ENCODE measurements at places on chromosomes 5 and 9.

DNA sequence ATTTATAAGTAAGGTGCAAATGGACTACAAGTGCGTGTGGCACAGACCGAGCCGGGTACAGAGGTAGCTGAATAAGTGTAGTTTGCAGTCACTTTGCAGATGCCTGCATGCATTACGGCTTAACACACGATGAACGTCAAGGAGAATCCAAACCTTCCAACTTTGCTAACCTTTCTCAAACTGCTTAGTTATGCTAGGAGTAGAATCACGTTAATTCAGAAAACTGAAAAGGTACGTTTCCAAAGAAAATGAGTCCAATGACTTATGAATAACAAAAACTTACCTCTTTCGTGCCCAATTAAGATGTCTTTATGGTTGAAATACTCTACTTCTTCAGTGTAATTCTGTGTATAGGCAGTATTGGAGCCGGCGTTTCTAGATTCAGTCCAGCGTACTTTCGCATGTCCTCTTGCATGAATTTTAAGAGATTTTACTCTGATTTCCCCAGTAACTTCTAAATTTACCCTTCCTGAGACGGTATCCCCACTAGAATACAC is 539 bp downstream of the ARRDC3 start:
- peak; percentile 73 for DNase-seq

DNA sequence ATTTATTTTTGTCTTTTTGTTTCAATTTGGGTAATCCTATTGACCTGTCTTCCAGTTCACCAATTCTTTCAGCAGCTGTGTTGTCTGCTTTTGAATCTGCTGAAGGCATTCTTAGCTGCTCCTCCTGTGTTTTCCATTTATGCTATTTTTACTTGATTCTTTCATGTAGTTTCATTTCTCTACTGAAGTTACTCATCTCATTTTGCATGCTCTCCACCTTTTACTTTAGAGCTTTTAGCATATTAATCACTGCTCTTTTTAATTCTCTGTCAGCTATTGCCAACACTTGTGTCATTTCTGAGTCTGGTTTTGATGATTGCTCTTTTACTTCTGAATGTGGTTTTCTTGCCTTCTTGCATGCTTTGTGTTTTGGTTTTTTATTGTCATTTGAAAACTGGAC is 496.0 kb upstream of the CLINT1 start:
- DNase-seq: peak; percentile 10

DNA sequence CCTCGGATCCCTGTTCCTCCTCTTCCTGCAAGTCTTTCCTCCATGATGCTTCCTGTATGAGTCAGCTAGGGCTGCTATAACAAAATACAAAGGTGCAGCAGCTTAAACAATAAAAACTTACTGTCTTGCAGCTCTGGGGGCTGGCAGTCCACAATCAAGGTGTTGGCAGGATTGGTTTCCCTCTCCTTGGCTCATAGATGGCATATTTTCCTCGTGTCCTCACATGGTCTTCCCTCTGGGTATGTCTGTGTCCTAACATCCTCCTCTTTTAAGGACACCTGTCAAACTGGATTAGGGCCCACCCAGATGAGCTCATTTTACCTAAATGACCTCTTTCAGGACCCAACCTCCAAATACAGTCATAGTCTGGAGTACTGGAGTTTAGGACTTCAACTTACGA is 117.5 kb downstream of the MED10 start:
- DNase-seq: no peak

- no peak for DNase-seq
Measured at GRCh38 chr9:132006677-132007370, 72.8 kb downstream of the MED27 start.

DNA sequence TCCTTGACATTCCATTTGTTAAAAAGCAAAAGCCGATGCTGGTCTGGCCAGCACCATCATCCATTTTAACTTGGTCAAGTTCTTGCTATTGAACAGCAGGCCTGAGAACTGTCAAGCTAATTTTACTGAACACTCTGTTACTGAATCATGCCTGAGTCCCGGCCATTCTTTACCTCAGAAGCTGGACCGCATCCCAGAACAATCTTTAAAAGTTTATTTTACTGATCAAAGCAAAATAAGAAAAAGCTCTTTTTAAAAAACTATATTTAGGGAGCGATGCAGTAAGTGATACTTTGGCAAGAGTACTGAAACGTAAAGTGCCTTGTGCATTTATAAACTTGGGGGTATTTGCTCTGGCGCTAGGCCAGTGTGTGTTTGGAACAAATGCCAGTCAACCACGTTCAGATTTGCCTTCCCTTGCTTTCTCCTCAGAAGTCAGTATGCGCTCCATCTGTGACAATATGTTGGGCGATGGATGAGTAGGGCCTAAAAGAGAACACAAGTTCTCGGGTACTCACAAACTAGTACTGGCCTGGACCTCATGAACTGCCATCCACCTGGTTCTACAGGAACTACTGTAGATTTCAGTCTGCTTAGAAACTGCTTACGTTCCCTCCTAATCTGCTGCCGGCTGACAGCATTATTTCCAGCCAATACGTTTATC is 161.9 kb downstream of the MAPKAP1 start:
- no peak for DNase-seq

DNA sequence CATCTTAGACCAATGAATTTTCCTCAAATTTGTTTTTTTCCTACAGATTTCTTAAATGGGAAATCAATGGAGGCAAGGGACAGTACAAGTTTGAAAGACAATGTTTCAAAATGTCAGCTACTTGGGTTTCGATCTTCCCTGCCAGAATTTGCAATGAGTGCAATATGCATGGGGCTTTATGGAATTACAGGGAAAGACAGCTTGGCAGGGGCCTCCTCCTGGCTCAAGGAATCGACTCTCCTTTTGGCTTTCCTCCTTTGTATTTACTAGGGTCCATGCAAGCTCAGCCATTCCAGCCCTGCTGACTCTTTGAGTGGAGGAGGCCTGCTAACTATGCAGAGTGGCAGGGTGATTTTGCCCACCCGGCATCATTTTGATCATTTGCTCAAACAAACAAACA is 63.2 kb downstream of the MED27 start:
- DNase-seq: no peak

DNA sequence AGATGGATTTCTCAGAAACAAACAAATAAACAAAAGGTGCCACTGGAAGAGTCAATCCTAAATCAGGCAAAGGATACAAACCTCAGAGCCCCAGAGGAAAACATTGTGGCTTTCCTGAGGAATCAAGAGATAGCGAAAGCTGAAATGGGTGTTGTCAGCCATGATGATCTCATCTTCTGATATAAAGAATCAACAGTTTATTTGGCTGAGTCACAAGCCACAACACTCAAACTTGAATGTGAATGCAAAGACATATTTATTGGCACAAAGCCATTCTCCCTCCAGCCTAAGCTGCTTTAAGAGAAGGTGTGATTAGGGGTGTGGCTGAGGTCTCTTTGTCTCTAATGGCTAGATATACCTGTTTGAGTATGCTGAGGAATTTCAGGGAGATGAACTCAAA is 73.3 kb upstream of the NREP start:
- no peak for DNase-seq

DNA sequence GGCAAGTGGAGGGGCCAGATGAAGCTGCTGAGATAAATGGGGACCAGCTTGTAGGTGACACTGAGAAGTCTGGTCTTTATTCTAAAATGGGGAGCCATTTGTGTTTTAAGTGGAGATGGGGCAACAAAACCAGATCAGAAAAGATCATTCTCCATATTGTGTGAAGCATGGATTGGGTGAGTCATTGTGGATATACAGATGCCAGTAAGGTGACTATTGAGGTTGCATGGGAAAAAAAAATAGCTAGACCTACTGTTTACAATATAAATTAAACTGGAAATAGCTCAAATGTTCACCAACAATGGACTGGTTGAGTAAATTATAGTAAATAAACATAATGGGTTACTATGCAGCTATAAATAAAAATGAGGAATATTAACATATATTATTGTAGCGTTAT is 5.4 kb upstream of the MAP1B start:
- no peak for DNase-seq

GRCh38 chr9:6845880-6846279 is 88.1 kb downstream of the KDM4C start:
- no peak for DNase-seq

- no peak for DNase-seq
Measured at GRCh38 chr5:8842971-8843551, 702.8 kb downstream of the SEMA5A start.

DNA sequence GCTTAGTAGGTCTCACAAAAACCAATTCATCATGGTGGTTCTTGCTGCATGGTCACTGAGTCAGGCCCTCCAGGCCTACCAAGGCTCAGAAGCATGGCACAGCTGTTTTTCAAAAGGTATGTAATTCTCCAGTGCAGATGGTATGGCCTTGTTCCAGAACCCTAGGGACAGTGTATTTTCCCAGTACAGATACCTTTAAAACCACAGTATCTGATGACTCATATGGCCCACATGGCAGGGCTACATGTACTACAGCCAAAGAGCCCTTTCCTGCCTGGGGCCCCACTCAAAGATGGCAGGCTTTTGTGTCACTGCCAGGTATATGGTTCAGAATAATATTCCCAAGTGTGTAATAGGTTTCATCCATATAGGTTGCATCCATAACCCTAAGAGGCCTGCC is 16.5 kb downstream of the CSF2 start:
- DNase-seq: no peak

GRCh38 chr5:5494489-5495402 is 72.3 kb downstream of the ICE1 start:
- DNase-seq: peak; percentile 89

DNA sequence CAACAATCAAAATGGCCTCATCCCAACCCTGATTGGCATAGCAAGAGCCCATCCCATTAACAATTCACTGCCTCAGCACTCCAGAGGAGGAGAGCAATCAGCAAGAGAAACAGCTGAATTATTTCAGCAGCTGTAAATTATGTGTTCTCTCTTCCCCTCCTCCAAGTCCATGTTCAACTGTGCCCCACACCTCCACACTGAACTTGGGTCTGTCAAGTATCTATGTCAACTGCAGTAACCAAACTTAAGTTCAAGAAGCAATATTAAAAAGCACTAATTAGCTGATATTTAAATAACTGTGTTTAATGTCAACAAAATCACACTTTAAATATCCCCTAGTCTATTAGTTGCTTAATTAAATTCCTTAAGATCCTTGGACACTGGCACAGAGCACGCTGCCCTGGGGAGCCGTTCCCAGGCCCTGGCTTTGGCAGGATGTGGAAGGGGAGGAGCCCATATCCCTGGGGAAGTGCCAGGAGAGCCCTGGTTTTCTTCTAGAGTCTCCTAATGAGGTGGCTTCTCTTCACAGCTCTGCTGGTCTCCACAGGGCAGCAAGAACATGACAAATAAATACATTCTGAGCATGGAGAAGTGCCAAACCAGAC is 50.6 kb downstream of the SIL1 start:
- DNase-seq: no peak

DNA sequence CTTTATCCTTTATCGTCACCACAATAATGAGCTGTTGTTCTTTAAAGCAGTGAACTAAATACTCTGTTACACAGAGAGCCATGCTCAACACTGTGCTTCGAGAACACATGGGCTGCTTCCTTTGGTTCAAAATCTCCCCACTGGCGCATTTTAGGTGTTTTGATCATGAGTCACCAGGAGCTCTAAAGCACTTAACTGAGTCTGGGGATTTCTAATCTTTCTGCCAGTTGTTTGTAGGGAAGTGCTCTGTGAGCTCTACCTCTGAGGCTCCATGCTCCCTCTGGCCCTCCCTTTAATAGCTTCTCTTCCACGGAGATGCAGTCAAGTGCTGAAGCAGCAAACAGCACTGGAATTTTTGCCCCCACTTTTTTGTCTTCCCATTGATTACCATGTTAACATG is 17.0 kb downstream of the ERAP2 start:
- DNase-seq: no peak

GRCh38 chr5:169248996-169249395 is 51.9 kb downstream of the SLIT3 start:
- DNase-seq: no peak

GRCh38 chr5:143649937-143650621 is 161.9 kb upstream of the HMHB1 start:
- DNase-seq: no peak

DNA sequence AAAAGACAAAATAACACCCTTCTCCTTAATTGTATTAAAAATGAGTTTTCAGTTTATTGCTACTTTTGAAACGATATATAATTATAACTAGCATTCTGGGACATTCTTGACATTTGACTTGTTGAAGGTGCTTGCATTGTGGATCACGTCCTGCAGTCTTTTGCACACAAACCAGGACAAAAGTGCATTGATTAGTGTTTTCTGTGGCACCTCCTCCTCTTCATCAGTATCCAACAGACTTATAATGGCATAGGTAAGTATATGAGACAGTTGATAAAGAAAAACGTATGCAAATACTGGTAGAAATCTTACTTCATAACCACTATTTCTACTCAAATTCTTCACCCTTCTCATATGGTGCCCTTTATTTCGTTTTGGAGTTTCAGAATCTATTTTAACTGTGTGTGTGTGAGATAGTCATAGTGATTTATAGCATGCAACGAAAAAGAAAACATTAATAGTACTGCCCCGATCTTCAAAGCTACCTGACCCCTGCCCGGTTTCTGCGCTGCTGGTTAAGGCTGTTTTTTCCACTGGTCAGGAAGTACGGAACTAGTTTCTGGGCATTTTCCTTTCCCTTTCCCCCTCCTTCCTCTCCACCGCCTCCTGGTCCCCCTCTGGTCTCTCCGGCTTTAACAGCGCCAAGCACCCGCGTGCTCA is 639 bp upstream of the RASA1 start:
- no peak for DNase-seq

DNA sequence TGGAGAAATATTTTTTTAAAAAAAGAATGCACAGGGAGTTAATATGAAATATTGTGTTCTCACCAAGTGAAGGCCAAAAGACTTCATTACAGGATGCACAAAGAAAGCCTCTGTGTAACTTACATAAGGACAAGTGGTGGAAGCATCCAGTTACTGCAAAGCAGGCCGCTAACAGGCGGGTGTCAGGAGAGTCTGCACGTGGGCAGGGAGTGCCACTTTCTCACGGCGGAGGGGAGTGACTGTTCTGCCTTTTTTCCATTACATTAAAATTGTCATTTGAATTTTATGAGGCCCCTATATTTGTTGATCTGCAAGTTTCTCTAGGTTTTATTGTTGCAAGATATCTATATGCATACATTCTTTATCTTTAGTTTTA is 28.1 kb upstream of the SPATA31E1 start:
- DNase-seq: no peak

GRCh38 chr9:22031655-22032411 is 22.7 kb upstream of the CDKN2B start:
- no peak for DNase-seq

DNA sequence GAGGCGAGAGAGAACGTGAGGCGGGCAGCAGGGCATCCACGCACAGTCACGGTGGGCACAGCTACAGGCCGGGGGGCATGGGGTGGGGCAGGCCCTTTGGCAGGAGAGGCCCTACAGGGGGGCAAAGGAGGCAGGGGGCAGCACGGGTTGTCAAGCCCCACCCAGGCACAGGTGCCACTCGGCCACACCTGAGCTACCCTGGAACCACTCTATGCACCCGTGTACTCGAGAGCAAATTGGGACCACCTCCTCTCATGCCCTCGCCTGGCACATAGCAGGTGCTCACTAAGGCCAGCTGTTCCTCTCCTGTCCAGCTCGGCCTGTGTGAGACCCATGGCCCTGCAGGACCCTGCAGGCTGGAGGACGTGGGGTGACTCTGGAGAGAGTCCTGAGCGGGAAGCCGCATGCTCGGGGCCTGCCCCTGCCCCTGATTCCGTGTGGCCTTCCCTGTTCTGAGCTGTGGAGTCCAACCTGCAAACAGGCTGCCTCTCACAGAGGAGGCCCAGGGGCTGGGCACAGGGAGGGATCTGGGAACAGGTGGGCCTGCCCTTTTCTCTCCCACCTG is 31.4 kb upstream of the SARDH start:
- DNase-seq: no peak

Data from NAMALWA (cell line).